ENCODE measurements at places on chromosomes 3 and 15.

GRCh38 chr3:183306798-183307671 is 54.0 kb downstream of the B3GNT5 start:
- DNase-seq, result no peak

DNA sequence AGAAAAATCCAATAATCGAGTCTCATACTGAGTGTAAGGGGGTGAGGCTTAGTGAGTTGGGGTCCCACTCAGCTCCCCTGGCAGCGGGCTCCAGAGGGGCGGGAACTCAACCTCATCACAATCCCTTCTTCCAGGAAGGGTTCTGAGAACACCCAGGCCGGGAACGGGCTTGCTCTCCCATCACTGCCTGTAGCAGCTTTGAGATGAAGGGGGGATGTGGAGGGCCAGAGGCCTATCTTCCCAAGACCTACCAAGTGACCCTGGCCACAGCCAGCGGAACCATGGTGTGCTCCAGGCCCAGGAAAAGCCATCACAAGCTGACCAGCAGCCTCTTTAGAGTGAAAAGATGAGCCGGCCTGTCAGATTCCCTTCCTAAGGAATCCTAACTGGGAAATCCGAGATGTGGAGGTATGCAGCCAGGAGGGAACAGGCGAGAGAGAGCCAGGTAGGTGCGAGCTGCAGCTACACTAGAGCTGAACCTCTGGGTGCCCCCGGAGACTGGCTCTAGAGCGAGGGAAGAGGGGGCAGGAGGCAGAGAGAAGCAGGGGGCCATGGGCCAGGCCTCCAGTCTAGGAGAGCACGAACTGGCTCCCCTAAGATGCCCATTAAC is 18.5 kb downstream of the GRAMD2A start:
- DNase-seq, result no peak

DNA sequence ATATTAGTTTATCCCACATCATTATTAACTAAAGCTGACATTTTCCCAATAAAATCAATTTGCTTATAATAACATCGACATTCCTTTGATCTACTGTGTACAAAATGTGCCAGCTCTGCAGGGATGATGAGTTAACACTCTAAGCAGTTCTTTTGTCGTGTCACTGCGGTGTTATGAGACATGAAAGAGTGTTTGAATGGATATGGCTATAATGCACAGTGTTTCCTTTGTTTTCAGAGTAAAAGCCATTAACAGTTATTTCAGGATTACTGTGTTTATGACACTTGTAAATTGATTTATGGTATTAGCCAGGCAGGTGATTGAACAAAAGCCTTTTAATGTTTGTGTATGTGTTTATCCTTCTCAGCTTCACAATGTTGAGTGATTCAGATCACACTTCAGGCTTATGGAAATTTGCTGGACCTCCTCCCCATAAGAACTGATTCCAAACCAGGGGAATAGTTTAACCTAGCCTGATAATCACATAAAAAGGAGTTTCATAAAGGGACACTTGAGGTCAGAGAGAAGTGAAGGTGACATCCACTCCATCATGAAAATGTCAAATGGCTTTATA is 115.7 kb downstream of the CHL1 start:
- no peak for DNase-seq

GRCh38 chr3:183825456-183826161 is at the start of gene MAP6D1:
Gene MAP6D1 (minus strand): TSS chr3:183825577. CDS start chr3:183825547, 30 bp downstream.
- no peak for DNase-seq

GRCh38 chr15:95347837-95348236 is 982.7 kb upstream of the NR2F2 start:
- no peak for DNase-seq

DNA sequence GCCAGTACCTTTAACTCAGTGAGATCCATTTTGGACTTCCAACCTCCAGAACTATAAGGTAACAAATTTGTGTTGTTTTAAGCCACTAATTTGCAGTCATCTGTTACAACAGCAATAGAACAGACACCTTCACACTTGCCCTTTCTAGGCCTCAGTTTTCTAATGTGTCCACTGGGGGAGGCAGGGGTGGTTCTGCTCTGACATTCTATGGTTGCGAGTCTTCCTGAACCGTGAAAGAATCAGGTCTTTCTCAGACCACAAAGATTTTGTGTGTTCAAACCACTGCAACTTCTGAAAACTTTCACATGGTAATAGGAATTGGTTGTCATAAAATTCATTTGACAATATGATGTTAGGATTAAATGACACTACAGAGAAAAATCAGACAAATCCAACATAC is 26.8 kb upstream of the CSTA start:
- no peak for DNase-seq

DNA sequence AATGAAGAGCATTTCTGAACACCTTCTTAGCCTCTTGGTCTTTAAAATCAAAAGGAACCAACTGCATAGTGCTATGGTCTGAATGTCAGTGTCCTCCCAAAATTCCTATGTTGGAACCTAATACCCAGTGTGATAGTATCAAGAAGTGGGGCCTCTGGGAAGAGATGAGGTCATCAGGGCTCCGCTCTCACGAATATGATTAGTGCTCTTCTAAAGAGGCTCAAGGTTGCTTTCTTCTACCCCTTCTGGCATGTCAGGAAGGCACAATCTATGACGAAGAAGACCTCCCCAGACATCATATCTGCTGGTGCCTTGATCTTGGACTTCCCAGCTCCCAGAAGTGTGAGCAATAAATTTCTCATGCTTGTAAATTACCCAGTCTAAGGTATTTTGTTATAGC is 209.5 kb downstream of the MAGI1 start:
- no peak for DNase-seq

- DNase-seq, result no peak
These were observed 39.4 kb downstream of the DNAH1 start for GRCh38 chr3:52355526-52355925.

DNA sequence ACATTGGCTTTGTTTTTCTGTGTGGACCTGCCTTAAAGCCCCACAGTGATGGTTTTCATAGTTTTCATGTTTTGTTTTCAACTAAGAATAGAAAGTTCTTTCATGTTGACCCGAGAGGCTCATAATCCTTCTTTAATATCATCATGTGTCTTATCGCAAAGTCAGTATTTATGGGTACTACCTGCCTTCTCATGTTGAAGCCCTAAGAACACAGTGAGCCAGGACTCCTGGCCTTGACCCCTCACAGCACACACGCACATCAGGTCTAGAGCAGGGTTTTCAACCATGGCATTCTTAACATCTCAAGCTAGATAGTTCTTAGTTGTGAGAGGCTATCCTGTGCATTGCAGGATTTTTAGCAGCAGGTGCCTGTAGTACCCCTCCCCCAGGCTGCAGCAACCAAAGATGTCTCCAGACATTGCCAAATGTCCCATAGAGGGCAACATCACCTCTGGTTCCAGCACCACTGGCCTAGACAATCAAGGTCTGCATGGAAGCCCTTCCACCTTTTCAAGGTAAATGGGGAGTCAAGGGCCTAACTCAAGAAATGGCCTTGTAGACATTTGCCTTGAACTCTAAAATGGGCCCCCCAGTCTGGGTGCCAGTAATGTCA is 118.3 kb downstream of the MTHFS start:
- DNase-seq, result no peak

DNA sequence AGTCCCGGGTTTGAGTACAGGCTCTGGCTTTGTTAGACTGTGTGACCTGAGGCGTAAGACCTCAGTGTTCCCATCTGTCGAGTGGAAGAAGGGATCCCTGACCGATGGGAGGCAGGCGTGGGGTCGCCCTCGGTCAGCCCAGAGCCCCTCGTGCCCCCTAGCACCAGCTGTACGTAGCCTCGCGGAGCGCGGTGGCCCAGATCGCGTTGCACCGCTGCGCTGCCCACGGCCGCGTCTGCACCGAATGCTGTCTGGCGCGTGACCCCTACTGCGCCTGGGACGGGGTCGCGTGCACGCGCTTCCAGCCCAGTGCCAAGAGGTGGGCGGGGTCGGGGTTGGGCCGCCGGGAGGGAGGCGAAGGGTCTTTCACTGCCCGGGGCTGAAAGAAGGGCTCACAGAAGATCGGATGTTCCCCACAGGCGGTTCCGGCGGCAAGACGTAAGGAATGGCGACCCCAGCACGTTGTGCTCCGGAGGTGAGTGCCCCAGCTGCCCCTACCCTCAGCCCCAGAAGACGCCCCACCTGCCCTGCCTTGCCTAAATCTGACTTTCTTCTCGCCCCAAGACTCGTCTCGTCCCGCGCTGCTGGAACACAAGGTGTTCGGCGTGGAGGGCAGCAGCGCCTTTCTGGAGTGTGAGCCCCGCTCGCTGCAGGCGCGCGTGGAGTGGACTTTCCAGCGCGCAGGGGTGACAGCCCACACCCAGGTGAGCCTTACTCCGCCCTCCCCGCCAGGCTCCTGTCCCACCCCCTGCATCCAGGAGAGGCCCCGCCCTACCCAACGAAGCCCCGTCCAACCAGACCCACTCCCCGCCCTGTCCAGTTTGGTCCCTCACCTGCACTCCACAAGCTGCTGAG is 3.5 kb upstream of the LSMEM2 start:
- no peak for DNase-seq

DNA sequence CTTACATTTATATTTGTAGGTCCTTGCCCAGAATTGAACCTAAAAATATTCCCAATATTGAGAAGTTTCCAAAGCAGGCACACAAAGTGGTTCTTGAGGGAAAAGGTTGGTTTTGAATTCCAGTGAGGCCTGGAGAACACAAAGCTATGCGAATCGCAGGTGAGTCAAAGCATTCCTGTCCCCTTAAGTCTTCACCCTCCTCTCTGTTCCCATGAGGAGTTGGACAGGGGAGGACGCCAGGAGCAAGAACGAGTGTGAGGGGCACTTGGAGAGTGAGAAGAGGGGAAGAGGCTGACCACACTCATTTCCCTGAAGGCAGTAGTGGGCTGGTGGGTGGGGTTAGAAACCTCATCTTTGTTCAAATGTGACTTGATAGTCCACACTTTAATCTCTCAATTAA is 185.8 kb upstream of the EOMES start:
- DNase-seq, result no peak

DNA sequence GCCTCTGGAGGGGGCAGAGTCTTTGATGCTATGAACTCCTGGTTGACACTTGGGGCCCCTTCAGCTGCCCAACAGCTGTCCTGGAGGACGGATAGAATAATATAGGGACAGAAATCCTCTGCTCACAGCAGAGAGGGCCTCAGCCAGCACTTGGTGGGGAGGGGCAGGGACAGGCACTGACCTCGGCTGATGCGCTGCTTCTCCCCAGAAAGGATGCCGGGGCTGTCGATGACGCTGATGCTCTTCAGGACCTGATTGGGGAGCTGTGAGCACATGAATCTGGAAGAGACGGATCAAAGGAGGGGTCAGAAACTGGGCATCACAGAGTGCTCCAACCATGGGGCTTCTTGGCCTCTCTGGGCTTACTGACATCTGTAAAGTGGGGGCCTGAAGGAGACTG is 29.5 kb downstream of the EHD4 start:
- no peak for DNase-seq

DNA sequence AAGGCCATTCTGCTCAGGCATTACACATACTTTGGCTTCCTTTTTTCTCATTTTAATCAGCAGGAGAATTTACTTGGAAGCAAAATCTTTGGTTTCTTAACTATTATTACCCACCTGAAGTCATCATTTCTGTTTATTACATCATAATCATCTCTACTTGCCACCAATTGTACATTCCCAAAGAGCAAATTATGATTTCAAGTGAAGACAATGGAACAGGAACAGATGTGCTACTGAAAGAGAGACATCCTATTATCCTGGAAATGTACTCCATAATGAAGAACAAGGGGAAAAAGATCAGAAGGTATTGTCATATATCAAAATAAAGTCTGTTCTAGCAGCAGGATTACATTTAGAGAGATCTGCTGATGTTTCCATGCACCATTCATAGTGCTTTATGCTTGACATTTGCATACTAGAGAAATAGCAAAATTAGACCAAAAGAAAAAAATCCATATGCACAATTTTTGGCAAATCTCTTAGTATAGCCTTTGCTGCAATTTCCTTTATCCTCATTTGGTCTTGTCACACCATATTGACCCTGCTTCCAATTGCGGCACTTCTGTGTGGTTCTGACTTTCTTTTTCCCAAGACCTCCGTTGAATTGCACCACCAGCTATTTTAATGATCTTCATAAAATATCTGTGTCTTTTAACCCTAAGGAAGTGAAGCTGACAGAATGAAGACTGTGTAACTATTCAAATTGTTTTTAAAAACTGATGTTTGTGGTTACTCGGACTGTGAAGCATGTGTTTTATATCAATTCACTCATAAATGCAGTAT is 683.8 kb downstream of the ZNF385D start:
- DNase-seq, result no peak

DNA sequence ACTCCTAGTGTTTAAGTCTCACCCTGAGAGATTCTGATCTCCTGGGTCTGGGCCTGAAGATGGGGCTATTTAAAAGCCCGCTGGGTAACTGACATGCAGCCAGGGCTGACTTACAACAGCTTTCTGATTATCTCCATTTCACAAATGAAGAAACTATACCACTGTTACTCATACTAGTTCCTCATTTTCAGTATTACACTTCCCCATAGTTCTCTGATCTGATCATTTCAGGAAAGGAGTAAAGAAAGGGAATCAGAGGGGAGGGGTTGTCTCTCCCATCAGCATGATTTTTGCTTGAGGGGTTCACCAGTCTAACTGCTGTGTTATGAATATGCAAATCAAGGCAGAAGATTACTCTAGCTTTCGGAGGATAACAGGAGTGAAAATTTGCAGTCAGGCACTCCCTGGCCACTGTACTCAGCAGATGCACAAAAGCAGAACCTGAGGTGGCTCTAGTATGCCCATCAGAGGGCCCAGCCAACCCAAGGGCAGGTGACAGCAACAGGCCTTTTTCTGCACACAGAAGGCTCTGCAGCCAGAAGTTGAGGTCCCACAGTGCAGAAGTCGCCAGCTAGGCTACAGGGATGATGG is 59.4 kb downstream of the DAPK2 start:
- DNase-seq, result no peak

GRCh38 chr3:31010491-31010890 is 116.0 kb upstream of the GADL1 start:
- no peak for DNase-seq

- DNase-seq, result no peak
These were observed 6.2 kb downstream of the RGMA start for GRCh38 chr15:93082861-93083260.

DNA sequence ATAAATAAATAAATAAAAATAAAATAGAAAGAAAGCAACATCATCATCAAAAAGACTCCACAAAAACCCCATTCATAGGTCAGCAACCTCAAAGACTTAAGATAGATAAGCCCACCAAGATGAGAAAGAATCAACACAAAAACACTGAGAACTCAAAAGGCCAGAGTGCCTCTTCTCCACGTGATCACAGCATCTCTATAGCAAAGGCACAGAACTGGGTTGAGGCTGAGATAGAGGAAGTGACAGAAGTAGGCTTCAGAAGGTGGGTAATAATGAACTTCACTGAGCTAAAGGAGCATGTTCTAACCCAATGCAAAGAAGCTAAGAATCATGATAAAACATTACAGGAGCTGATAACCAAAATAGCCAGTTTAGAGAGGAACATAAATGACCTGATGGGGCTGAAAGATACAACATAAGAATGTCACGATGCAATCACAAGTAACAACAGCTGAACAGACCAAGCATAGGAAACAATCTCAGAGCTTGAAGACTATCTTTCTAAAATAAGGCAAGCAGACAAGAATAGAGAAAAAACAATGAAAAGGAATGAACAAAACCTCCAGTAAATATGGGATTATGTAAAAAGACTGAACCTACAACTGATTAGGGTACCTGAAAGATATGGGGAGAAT is 26.4 kb downstream of the GNB5 start:
- DNase-seq, result no peak
